Hematopoietic multipotent progenitor cell (in vitro differentiated cells): ENCODE measurements at places on chromosomes 5 and 9. TPM values are rescaled to one million over a fixed set of nuclear protein-coding genes. Genes with fewer than 3 reads are reported as not detected.

DNA sequence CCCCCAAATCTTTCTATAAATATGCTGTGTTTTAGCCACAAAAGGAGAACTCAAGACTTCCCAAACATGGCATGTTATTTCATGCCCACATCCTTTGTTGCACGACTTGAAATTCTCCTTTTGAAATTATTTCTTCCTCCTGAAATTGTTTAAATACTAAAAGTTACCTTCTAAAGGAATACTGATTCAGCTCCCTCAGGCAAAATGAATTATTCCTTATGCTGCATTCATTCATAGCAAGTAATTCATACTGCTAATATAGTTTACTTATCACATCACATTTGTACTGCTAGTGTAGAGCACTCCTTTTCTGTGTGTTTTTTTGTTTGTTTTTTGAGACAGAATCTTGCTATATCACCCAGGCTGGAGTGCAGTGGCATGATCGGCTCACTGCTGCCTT is 45.7 kb downstream of the BHMT start:
- no peak for DNase-seq

GRCh38 chr5:44299394-44299793 is 89.8 kb downstream of the FGF10 start:
- DNase-seq: no peak

- no peak for DNase-seq
These were observed 166.3 kb upstream of the FSTL4 start for GRCh38 chr5:133778636-133779035.

PCDHA4 gene
- 0.27 TPM for total RNA-seq

IRX2 gene
- total RNA-seq: under 0.01 TPM

CTNND2 gene
- total RNA-seq: not detected
